ENCODE measurements at places on chromosomes 11 and 22.

DNA sequence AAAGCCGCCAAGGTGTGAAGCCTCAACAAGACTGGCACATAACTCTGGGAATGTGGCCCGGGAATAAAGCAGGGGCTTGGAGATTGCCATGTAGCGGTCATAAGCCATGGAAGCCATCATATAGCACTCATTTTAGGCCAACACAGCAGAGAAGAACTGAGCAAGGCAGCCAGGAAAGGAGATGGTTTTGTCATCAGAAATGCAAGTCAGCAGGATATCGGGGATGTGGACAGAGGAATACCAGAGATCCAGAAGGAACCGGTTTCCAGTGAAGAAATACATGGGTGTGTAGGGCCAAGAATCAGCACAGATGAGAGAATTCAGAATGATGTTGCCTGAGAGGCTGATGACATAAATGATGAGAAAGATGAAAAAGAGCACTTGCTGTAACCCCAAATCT is 3.0 kb upstream of the OR9G4 start:
- no peaks in the 10 kb centered on the region for H3K4me1 ChIP-seq
- DNase-seq, result no peak
- H3K36me3 ChIP-seq, result no peaks in the 10 kb centered on the region
- H3K4me3 ChIP-seq, result no peak overlapping the region
- H3K27me3 ChIP-seq, result no peaks in the 10 kb centered on the region
- no peak overlapping the region for H3K27ac ChIP-seq

GRCh38 chr11:76152741-76153570 is 53.3 kb downstream of the WNT11 start:
- H3K4me1 ChIP-seq, result peaks cover 29% of the 10 kb centered on the region
- DNase-seq, result no peak
- H3K27me3 ChIP-seq, result no peaks in the 10 kb centered on the region
- H3K4me3 ChIP-seq, result peak overlapping the region; percentile 46
- H3K36me3 ChIP-seq, result no peaks in the 10 kb centered on the region
- H3K27ac ChIP-seq, result no peak overlapping the region

- H3K4me3 ChIP-seq, result no peak overlapping the region
- peaks cover 32% of the 10 kb centered on the region for H3K4me1 ChIP-seq
- H3K27me3 ChIP-seq, result no peaks in the 10 kb centered on the region
- peak overlapping the region; percentile 18 for H3K27ac ChIP-seq
- DNase-seq, result peak; percentile 74
Measured at GRCh38 chr11:111282562-111283075, 15.7 kb upstream of the POU2AF3 start.

DNA sequence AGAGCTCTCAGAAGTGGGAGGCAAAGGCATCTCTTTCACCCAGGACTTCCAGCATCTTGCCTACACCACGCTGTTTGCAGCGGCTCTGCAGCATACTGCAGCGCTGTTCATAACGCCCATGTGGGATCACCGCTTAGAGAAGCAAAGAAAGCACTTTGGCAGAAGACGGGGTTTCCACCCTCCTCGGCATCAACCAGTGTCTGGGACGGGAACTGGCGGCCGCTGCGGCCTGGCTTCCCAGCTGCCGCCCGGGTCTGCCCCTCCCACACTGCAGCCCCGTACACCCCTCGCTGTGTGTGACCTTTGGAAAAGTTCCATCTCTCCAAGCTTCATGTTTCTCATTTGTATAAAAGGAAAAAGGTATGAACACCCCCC is 545 bp upstream of the TIRAP start:
- peak overlapping the region; percentile 78 for H3K4me3 ChIP-seq
- peaks cover 9% of the 10 kb centered on the region for H3K36me3 ChIP-seq
- H3K27ac ChIP-seq, result peak overlapping the region; percentile 86
- no peak for DNase-seq
- no peaks in the 10 kb centered on the region for H3K27me3 ChIP-seq
- H3K4me1 ChIP-seq, result peaks cover 7% of the 10 kb centered on the region

DNA sequence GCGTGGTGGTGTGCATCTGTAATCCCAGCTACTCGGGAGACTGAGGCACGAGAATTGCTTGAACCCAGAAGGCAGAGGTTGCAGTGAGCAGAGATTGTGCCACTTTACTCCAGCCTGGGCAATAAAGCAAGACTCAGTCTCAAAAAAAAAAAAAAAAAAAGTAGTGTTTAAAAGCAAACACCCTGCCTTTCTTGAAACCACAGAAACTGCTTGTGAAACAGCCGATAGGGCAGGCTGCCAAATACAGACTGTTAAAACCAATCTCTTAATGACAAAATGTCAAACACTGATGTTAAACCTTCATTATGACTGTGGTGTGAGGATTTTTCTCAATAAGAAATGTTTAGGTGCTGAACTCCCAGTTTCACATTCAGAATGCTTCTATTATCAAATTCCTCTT is 27.3 kb downstream of the MARK2 start:
- H3K36me3 ChIP-seq, result peaks cover 18% of the 10 kb centered on the region
- H3K27me3 ChIP-seq, result no peaks in the 10 kb centered on the region
- DNase-seq, result peak; percentile 73

- no peaks in the 10 kb centered on the region for H3K36me3 ChIP-seq
- peak overlapping the region; percentile 75 for H3K4me3 ChIP-seq
- H3K27me3 ChIP-seq, result no peaks in the 10 kb centered on the region
- no peak overlapping the region for H3K27ac ChIP-seq
- peak; percentile 75 for DNase-seq
Measured at GRCh38 chr22:37801946-37802309, 5.8 kb upstream of the GCAT start.

- no peak for DNase-seq
- no peaks in the 10 kb centered on the region for H3K4me1 ChIP-seq
- no peaks in the 10 kb centered on the region for H3K27me3 ChIP-seq
- H3K27ac ChIP-seq, result no peak overlapping the region
Measured at GRCh38 chr11:70430671-70431574, 32.6 kb downstream of the CTTN start.

- H3K27me3 ChIP-seq, result no peaks in the 10 kb centered on the region
- peaks cover 42% of the 10 kb centered on the region for H3K36me3 ChIP-seq
- no peak for DNase-seq
- H3K4me1 ChIP-seq, result no peaks in the 10 kb centered on the region
- H3K27ac ChIP-seq, result no peak overlapping the region
- H3K4me3 ChIP-seq, result no peak overlapping the region
Measured at GRCh38 chr11:86014221-86014620, 54.7 kb downstream of the PICALM start.

DNA sequence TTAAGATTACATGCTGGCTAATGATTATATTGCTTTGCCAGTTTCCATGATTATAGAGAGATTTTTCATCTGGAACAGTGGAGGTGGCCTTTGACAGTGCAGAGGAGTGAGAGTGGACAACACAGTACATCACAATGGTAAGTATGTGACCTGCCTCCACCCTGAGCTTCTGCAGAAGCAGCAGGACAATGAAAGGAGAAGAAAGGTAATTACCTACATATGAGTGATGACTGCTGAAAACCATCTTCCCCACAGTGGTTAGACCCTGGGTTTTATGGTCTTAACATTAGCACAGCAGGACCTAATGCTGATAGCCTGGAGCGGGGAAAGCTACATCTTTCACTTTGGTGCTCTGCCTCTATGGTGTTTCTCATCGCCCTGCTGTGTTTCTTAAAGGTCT is 454.7 kb upstream of the DDI1 start:
- H3K36me3 ChIP-seq, result no peaks in the 10 kb centered on the region
- no peak overlapping the region for H3K27ac ChIP-seq
- H3K27me3 ChIP-seq, result no peaks in the 10 kb centered on the region
- no peak overlapping the region for H3K4me3 ChIP-seq

DNA sequence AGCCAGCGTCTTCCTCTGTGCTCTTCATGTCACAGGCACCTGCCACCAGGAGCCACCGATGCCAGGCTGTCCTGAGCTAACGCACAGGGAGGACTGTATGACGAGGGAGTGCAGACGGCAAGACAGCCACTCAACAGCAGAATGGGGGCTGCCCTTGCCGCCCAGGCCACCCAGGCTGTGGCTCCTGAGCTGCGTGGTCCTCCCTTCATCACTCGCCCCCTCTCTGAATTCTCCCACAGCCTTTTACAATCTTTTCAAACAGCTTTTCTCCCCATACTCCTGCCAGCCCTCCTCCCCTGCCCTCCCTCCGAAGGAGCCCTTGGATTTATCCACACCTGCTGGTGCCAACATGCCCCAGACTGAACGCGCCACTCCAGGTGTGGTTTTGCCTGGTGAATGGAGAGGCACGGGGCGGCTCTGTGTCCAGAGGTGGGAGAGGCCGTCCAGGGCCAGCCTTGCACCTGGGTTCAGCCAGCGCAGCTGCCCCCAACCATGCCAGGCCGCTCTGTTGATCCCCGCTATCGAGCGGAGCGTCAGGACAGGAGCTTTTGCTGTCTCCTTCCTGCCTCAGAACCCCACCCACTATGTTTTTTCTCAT is 22.0 kb downstream of the OVOL1 start:
- peaks cover 2% of the 10 kb centered on the region for H3K4me1 ChIP-seq
- DNase-seq, result no peak
- peaks cover 5% of the 10 kb centered on the region for H3K27me3 ChIP-seq
- H3K27ac ChIP-seq, result no peak overlapping the region
- H3K4me3 ChIP-seq, result no peak overlapping the region

DNA sequence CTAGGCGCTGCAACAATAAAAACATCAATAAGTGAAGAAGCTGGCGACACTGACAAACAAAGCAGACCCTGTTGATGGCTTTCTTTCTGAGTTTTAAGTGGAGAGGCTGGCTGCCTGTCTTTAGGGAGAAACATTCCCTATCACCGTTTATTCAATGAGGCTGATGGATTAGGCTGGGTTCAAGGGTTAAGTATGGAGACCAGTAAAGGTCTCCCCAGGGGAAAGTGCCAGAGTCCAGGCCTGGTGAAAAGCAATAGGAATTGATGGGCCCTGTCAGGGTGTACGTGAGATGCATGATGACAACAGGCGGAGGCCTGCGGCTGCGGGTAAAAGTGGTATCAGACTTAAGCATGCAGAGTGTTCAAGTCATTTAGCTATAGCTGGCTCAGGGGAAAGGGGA is 102.6 kb downstream of the ALX4 start:
- no peaks in the 10 kb centered on the region for H3K4me1 ChIP-seq
- H3K27me3 ChIP-seq, result no peaks in the 10 kb centered on the region
- DNase-seq, result no peak
- H3K4me3 ChIP-seq, result no peak overlapping the region
- H3K27ac ChIP-seq, result no peak overlapping the region
- H3K36me3 ChIP-seq, result peaks cover 12% of the 10 kb centered on the region

DNA sequence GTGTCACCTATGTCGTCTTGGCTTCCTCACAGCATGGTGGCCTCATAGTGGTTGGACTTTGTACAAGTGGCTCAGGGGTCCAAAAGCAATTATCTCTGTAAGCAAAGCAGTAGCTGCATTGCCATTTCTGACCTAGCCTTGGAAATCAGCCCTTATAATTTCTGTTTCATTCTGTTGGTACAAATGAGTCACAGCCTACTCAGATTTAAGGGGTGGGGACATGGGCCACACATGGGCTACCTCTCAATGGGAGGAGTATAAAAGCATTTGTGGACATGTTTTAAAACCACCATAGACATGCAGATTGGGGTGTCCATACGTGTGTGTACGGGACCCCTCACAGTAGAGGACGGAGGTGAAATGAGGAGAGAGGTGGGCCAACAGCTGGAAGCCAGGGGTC is 41.6 kb downstream of the CHRDL2 start:
- no peak overlapping the region for H3K4me3 ChIP-seq
- no peak for DNase-seq
- H3K4me1 ChIP-seq, result no peaks in the 10 kb centered on the region

- DNase-seq, result peak; percentile 29
- H3K4me3 ChIP-seq, result no peak overlapping the region
- no peaks in the 10 kb centered on the region for H3K27me3 ChIP-seq
- H3K36me3 ChIP-seq, result peaks cover 7% of the 10 kb centered on the region
- no peaks in the 10 kb centered on the region for H3K4me1 ChIP-seq
- H3K27ac ChIP-seq, result peak overlapping the region; percentile 18
Measured at GRCh38 chr11:123509737-123510578, 79.9 kb downstream of the GRAMD1B start.

GRCh38 chr22:24683691-24684090 is 80.7 kb downstream of the GGT1 start:
- peaks cover 2% of the 10 kb centered on the region for H3K27me3 ChIP-seq
- no peaks in the 10 kb centered on the region for H3K4me1 ChIP-seq
- H3K27ac ChIP-seq, result no peak overlapping the region
- H3K36me3 ChIP-seq, result no peaks in the 10 kb centered on the region
- H3K4me3 ChIP-seq, result no peak overlapping the region
- no peak for DNase-seq

All from large intestine (tissue), 12 donors.